GM12865 (cell line): ENCODE measurements at places on chromosomes 1 and 21.

- no peak for DNase-seq
Measured at GRCh38 chr21:39935716-39936115, 68.5 kb downstream of the PCP4 start.

- DNase-seq: no peak
Measured at GRCh38 chr1:117161887-117162286, 40.3 kb upstream of the TRIM45 start.

DNA sequence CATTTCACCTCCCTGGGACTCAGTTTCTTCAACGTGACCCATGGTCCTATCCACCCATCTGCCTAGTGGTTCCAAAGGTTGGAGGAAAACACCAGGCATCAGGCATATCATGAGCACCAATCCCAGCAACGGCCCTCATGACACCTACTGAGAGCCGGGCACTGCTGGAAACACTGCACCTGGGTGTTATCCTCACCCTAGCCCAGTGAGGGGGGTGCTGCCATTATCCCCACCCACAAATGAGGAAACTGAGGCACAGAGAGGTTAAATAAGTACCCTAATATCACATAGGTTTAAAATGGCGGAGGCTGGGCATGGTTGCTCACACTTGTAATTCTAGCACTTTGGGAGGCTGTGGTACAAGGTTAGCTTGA is 206.9 kb downstream of the MATN1 start:
- no peak for DNase-seq

DNA sequence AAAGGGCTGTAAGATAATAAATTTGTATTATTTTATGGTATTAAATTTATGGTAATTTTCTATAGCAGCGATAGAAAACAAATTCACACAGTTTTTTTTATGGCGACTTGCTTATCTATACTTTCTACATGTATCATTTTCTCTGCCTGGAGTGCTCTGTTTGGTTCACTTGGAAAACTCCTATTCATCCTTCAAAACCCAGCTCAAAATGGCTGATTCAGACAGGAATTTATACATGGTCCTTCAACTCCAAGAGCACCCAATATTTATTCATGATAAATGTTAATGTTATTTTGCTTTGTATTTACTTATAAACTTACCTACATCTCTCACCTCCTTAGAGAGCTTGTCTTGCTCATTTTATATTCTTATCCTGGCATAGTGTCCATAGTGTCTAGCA is 55.6 kb upstream of the SSX2IP start:
- DNase-seq: no peak

DNA sequence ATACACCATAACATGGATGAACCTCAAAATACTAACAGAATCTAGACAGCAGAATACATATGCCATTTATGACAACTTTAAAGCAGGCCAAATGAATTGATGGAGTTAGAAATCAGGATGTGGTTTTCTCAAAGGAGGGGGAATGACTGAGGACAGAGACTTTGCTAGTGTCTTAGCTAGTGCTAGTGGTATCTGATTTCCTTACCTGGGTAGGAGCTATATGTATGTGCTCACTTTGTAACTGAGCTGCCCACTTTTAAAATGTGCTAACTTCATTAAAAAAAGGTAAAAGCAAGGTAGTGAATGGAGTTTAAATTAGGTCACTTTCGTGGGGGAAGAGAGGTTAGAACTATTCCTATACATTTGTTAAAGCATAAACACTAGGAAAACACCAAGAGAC is 2.6 kb downstream of the GTF2B start:
- DNase-seq: no peak

GRCh38 chr1:63000508-63000907 is 216.6 kb downstream of the ATG4C start:
- DNase-seq: no peak

GRCh38 chr21:45938811-45939520 is 42.6 kb upstream of the COL6A1 start:
- DNase-seq: no peak

DNA sequence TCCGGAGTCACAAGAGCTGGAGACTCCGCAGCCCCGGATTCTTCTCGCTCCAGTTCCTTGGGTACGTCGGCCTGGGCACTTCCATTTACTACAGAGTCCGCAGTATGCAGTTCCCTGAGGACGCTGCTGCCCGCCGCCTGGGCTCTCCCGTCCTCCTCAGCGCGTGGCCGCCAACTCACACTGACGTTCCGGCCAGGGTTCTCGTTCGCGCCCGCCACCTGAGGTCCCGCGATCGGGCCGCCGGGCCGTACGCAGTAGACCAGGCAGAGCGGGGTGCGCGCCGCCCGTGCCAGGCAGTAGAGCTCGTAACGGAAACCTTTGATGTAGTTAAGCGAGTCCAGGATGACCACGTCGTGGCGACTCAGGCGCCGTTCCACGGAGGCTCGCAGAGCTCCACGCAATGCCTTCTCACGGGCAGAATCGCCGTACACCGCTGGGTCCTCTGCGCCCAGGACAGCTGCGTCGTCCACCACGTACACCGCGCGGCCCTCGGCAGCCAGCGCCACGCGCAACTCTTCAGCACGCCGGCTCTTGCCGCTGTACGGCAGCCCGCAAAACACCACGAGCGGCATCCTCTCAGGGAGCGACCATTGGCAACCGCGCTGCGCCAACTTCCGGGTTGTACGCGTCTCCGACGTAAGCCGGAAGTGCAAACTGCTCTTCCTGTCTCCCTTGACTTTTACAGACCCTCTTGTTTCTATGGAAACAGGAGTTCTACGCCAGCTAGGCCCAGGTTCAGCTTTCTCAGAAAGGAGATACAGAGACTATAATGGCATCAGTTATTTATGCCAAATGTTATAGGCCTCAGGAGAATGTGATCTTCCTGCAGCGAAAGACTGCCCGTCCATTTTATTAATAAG is at the start of gene KTI12:
TSS of gene KTI12 (minus strand) at position 621 of the 860 bp plus-strand sequence. CDS start at position 572, 49 bp downstream.
- DNase-seq: peak; percentile 94

DNA sequence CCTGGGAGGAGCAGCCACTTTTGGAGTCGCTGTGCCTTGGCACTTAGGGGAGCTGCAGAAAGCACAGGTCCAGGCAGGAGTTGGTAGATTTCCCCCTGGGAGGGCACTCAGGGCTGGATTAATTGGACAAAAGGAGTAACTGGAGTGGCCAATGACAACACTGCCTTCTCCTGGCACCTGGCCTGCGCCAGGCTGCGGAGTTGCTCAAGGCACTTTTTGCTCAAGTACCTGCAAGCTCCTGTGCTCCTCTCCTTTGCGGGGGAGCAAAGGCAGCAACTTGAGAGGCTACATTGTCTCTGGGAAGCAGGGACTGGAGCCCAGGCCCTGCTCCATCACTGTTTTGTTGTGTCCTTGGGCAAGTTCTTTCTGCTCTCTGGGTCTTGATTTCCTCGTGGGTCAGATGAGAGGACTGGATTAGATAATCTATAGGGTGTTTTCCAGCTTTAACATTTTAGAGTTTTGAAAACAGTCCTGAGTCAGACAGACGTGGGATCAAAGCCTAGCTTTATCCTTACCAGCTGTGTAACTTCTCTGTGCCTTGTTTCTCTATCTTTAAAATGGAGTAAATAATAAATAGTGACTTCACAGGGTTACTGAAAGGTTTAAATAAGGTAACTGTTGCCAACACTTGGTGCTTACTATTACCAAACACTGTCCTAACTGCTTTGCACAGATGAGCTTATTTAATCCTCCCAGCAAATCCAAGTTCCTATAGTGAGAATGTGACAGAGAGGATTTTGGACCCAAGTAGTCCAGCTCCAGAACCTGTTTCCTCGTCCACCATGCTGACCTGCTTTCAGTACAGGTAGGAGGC is 18.0 kb upstream of the GRHL3 start:
- no peak for DNase-seq
